ENCODE measurements at places on chromosomes 7 and 10.

GRCh38 chr7:28588602-28589001, 176.3 kb downstream of the CREB5 start:
- no peak for DNase-seq

DNA sequence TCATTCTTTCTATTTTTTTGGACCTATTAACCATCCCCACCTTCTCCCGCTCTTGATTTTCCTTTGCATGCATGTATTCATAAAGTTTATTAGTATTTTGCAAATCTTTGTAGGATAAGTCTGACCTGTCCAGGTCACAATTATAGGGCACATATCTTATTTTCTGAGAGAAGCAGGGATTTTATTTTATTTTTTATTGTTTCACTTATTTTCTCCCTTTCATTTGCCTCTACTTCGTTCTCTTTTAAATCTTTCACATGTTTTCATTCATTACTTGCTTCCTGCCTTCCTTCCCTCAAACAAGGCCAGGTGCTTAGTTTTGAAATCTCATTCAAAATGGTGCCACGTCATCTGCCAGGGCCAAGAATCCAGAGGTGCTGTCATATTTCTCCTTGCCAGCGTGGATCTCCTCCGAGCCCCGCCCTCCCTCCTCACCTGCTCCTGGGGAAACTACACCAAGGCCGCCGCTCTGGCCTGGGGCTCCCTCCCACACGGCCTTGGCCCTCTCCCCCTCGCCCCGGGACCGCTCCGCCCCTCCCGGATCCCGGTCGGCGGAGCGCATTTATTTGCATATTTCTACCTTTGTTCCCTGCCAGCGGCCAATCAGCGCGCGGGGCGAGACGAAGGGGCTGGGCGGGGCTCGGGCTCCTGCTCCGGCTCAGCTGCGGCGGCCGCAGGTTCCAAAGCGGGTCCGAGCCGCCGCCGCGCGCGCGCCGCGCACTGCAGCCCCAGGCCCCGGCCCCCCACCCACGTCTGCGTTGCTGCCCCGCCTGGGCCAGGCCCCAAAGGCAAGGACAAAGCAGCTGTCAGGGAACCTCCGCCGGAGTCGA, at the start of gene TSPAN13:
Gene TSPAN13 (plus strand): TSS at position 654 of the 830 bp plus-strand sequence. CDS start 213 bp downstream, outside the sequence.
- peak; percentile 20 for DNase-seq

DNA sequence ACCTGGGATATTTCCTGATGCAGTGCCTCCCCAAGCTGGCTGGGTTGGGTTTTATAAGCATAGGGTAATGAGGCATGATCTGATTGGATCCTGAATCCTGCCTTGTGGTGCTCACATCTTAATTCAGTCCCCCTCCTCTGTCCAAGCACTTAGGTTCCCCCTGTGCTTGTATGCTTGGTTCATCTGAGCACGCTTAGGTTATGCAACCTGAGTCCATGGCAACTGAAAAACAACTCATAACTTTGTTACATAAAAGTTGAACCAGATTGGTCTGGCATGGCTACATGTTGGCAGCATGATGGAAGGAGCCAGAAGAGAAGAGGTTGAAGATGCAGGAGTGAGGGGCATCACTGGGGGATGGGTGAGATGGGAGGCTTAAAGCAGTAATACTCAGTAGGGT, 57.3 kb upstream of the OSBPL3 start:
- DNase-seq = no peak

GRCh38 chr7:147510923-147511322, 1079.6 kb upstream of the C7orf33 start:
- DNase-seq = no peak

- DNase-seq = no peak
These were observed 101.7 kb downstream of the HOXA1 start for GRCh38 chr7:26993816-26994810.

- no peak for DNase-seq
These were observed 26.9 kb downstream of the SPOCK2 start for GRCh38 chr10:72061491-72061890.

GRCh38 chr7:159153511-159153910, 8.8 kb upstream of the VIPR2 start:
- no peak for DNase-seq

DNA sequence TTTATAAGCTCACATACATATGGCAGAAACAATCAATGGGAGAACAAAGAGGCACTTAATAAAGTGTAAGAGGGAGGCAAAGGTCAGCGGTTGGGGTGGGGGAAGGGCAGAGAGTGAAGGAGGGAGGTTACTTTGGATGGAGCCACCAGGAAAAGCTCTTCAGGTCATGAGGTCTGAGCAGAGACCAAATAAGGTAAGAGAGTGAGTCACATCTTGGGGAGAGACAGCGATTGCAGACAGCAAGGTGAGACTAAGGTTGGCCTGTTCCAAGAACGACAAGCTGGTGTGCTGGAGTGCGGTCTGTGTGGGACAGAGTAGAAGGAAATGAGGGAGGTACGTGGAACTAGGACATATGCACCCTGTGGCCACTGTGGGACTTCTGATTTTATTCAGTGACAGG, 74.3 kb upstream of the TOMM7 start:
- no peak for DNase-seq

- DNase-seq = no peak
These were observed 629.7 kb upstream of the FZD8 start for GRCh38 chr10:36271627-36272340.

DNA sequence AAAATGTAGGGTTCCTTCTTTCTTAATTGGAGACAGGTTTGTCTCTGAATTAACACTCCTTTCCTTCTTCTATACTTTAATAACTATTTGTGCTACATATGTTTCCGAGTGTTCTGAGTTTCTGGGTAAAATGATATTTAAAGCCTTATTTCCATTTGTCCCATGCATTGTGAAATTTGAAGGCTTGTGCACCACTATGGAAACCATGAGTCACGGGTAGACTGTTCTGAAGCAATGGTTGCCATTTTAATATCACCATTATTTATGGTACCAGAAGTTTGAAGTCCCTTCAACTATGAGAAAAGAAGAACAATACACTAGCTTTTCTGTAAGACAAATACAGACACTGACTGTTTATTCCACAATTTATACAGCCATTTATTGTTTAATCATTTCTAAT, 44.7 kb upstream of the ZEB1 start:
- DNase-seq = no peak
